ENCODE measurements at places on chromosomes 13 and 19.

- no peak for DNase-seq
Observed at GRCh38 chr13:30119476-30119875, 187.9 kb downstream of the KATNAL1 start.

DNA sequence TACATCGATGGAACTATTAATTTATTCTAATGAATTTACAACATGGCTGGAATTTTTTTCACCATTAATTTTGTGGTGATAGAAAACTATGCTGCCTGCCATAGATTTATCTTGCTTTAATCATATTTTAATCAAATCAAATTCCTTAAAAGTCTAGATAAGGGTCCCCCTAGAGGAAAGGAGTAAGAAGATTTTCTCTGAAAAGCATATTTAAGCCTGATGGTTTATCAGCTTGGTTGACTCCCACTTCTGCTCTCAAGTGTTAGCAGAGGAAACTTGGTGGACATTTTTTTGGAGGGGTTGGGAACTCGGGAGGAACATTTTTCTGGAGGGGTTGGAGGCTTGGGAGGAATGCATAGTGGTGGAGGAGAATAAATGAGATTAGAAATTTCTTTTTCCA is 253.3 kb downstream of the KCNRG start:
- DNase-seq, result no peak

- no peak for DNase-seq
Observed at GRCh38 chr13:51808811-51809210, 4.8 kb upstream of the DHRS12 start.

GRCh38 chr19:16026131-16026530 is 50.2 kb upstream of the TPM4 start:
- no peak for DNase-seq

DNA sequence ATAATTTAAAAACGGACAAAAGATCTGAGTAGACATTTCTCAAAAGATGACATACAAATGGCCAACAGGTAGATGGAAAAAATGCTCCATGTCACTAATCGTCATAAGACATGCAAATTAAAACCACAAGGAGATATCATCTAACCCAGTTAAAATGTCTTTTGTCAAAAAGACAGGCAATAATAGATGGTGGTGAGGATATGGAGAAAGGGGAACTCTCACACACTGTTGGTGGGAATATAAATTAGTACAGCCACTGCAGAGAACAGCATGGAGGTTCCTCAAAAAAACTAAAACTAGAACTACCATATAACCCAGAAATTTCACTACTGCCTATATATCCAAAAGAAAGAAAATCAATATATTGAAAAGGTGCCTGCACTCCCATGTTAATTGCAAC is 37.9 kb downstream of the OR10H4 start:
- DNase-seq, result no peak

GRCh38 chr13:79654520-79654919 is 173.6 kb downstream of the NDFIP2 start:
- DNase-seq, result no peak

DNA sequence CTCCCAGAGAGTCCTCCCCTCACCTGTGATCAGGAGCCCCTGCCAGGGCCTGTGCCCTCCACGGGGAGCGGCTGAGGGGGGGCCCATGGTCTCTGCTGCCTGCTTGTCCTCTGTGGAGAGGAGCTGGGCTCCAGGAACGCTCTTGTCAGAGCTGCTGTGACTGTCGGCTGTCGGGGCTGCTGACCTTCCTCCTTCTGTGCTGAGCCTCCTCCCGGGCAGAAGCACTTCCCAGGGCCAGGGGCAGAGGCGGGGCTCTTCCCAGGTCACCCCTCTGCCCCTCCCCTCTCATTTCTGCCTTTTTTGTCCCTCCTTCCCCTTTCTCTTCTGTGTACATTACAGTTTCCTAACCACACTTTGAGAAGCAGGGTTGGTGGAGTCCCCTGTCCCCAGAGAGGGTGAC is at the start of gene CEACAM4:
Gene CEACAM4, minus strand, starts transcription at position 198 of the 400 bp plus-strand sequence. Its CDS starts 111 bp downstream, at position 87.
- DNase-seq, result no peak

GRCh38 chr13:77678691-77679235 is 18.7 kb upstream of the SLAIN1 start:
- DNase-seq, result no peak

DNA sequence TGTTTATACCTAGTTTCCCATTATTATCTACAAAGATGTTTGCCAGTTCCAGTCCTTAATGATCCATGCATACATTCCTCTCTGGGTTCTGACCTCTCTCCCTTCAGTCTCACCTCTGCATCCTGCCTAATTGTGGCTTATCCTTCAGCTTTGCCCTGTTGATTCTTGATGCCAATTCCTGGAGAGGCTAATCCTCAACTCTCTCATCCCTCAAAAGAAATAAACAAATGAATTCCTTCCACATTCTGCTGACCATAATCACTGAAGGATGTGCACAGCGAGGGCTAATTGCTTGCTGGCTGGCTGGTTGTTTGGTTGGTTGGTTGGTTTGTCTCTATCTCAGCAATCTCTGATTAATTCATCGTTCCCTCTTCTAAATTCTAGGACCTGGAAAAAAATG is 113.8 kb downstream of the IRS2 start:
- no peak for DNase-seq

DNA sequence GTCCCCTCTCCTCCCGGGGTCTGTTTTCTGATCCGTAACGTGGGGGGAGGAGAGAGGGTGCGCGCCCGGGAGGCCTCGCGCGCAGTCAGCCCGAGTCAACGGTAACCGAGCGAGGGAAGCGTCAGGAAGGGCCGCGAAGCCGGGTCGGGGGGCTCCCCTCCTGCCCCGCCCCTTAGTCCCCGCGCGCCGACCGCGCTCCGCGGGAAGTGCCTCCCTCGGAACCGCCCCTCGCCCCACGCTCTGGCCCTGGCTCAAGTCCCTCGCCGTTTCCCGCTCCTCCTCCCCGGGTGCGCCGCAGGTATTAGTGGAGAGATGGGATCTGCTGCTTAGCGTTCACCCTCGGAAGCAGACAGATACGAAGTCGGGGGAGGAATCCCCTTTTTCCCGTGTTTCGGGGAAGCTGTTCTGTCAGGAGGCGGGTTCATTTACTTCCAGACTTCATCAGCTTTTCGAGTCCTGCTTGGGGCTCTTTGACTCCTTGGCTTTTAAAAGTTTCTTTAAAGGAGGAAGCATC is 770 bp downstream of the HNRNPM start:
- peak; percentile 9 for DNase-seq

DNA sequence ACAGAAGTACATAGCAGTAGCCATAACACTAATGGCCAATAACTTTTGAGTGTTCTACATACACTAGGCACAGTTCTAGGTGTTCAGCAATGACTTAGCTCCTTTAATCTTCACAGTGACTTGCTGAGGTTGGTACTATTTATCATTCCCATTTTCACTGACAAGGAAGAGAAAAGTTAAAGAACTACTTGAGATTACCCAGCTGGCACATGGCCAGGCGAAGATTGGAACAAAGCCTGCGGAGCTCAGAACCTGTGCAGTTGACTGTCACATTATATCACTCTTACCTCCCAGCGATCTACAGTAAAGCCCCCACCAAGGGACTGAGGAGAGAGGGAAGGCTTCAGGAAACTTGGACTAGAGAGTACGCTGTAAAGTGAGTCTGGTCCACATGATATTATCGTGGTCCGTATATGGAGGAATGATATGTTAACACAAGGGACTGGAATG is 42.4 kb upstream of the WDFY2 start:
- no peak for DNase-seq

DNA sequence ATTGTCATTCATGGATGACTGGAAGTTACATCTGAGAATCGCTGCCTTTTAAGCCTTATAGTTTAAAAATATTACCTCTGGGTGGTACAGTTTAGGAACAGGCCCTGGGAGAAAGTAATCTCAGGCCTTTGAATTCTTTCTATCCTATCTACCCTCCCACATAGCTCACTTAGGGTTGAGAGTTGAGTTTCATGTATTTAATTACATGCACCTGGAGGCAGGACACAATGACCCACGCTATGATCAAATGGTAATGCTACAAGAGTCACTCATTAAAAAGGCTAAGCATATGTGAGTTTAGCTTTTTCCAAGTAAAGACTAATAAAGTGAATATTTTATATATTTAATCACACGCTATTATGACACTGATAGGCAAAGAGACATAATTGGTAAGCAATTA is 25.3 kb upstream of the MED4 start:
- DNase-seq, result no peak

DNA sequence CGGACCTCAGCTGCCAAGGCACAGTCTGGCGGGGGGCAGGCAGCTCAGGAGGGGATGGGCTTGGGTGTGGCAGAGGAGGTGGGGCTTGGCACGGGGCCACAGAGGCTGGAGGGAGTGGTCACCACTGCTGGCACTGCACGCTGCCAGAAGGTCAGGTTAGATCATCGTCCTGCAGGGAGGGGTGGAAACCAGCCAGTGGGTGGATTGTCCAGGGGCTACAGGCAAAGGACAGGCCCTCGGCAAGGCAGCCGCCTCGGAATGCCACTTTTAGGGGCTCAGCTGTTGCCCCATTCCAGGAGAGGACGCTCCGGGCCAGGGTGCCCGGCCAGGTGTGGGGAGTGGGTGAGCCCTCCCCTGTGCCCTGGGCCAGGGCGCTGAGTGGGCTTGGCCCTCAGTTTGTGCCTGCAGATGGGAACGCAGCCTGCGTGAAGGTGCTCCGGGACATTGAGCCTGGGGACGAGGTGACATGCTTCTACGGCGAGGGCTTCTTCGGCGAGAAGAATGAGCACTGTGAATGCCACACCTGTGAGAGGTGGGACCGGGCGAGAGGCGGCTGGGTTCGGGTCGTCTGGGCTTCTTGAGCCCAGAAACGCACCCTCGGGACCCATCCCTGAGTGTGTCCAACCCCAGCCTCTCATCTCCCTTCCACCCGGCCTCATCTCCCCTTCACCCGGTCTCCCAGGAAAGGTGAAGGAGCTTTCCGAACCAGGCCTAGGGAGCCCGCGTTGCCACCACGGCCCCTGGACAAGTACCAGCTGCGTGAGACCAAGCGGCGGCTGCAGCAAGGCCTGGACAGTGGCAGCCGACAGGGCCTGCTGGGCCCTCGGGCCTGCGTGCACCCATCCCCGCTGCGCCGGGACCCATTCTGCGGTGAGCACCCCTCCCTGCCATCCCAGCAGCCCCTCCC is 6.4 kb downstream of the KMT5C start:
- no peak for DNase-seq

- peak; percentile 61 for DNase-seq
Observed at GRCh38 chr19:48415395-48415794, 21.9 kb downstream of the GRIN2D start.
